ENCODE measurements at places on chromosomes 2 and 18.
A peak's percentile ranks its signal among the peaks of the same experiment; 100 is the strongest.

- DNase-seq, result no peak
These were observed 206.2 kb downstream of the NCKAP5 start for GRCh38 chr2:133362061-133362476.

DNA sequence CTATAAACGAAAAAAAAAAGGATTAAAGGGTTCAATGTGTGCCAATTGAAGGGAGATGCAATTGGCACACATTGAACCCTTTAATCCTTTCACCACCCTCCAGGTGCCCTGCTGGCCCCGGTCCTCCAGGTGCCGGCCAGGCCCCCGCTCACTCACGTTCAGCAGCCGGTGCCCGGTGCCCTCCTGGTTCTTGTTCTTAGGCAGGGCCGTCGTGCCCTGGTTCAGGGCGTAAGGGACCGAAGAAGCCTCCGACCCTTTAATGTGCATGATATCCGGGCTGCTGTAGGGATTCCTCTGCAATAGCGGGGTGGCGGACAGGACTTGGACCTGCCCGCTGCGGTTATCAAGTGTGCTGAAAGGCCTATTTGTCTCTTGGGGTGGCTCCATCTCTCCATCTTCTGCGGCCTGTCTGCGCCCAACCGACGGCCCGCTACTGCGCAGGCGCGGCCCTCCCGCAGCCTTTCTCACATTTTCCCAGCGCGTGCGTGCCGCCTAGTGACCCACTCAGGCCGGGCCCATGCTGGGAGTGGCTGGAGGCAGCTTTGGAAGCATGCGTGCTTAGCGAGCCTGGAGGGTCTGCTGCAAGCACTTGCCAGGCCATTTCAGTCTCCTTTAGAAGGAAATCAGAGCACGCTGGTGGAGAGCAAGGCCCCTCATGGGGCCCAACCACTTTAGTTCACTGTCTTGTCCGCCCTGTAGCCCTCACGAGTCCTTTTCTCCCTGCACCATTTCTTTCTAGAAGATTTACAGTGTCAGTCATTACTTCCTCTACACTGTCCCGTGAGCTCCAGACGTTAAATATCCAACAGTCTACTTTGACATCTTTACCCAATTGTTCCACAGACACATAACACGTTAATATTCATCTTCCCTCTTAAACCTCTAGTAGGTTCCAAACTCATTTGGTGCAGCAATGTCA lies 24.3 kb downstream of the TMEM237 start:
- DNase-seq, result peak; percentile 39

- DNase-seq, result no peak
These were observed 40.4 kb downstream of the LDLRAD4 start for GRCh38 chr18:13258921-13259320.

DNA sequence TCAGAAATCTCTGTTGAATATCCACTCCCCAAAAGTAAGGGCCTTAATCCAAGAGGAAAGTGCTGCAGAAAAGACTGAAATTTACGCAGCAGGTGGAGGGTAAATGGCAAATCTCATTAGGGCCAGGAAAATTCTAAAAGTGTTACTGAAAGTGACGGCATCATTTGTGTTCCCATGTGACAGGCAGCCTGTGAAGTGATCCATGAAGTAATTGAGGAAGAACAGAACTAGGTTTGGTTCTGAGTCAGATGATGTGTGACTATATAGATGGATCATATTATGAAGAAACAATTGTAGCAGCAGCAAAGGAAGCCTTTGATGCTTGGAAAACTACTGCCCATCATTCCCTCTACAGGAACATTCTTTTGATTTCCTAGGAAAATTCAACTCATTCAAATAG lies 401.2 kb downstream of the TGIF1 start:
- DNase-seq, result no peak

- no peak for DNase-seq
These were observed 195.3 kb upstream of the HS6ST1 start for GRCh38 chr2:128513961-128514283.

- no peak for DNase-seq
These were observed 19.1 kb downstream of the EPB41L3 start for GRCh38 chr18:5524660-5525059.

- DNase-seq, result no peak
These were observed 119.8 kb downstream of the LDLRAD4 start for GRCh38 chr18:13338318-13338717.

DNA sequence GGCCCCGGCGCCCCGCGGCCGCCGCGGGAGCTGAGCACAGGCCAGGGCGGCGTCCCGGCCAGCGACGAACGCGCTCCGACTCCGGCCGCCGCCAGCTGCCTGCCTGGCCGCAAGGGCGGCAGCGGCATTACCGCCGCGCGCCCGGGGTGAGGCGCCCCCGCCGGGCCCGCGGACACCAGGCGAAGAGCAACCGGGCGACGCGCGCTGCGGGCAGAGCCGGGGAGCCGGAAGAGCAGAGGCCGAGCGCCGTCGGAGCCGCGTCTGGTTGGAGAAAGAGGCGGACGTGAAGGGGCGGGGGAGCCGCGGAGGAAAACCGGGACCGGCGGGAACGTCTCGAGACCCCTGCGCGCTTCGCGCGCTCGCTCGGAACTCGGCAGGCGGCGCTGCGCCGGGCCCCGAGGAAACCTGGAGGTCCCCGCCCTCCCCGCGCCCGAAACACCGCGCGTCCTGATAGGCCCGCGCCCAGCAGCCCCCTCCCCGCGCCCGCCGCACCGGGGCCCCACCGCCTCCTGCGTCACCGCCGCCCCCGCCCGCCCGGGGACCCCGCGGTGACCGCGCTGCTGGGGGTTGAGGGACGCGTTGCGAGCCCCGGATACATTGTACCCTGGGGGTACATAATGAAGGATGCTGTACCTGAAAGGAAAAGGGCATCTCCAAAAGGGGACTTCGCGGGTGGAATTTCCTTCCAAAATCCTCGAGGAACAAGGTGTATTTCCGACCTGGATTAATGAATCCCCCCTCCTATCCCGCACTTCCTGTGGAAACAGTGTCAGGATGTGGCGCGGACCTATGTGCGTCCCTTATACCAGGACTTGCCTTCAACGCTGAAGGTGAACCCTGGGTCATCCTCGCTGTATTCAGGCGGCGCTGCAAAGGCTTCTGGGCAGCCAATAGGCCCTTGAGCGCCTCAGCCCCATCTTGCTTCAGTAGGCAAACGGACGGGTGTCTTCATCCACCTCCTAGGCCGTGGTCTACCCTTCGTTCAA lies 1.0 kb upstream of the B4GALT6 start:
- DNase-seq, result peak; percentile 85

- no peak for DNase-seq
These were observed 60.0 kb downstream of the SDC1 start for GRCh38 chr2:20164734-20165478.

GRCh38 chr18:37336568-37337285 lies 228.9 kb downstream of the CELF4 start:
- no peak for DNase-seq

- peak; percentile 76 for DNase-seq
These were observed 3.3 kb upstream of the GPBAR1 start for GRCh38 chr2:218257390-218257981.

DNA sequence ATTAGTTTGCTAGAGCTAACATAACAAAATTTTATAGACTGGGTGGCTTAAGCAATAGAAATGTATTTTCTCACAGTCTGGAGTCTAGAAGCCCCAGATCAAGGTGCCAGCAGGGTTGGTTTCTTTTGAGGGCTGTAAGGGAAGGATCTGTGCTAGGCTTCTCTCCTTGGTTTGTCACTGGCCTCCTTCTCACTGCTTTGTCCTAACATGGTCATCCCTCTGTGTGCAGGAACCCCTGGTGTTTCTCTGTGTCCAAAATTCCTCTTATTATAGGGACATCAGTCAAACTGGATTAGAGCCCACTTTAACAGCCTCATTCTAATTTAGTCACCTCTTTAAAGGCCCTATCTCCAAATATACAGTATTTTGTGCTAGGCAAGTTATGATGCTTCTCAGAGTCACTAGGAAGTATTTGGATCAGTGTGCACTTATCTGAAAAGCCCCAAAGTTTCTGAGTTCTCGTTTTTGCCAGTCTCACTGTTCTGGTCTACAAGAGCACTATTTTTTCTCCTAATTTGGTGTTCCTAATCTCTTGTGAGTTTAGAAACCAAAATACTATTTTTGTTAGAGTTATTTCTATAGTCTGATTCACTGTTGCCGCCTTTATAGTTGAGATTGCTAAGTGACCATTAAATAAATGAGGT lies 29.0 kb downstream of the ZC3H6 start:
- DNase-seq, result no peak

DNA sequence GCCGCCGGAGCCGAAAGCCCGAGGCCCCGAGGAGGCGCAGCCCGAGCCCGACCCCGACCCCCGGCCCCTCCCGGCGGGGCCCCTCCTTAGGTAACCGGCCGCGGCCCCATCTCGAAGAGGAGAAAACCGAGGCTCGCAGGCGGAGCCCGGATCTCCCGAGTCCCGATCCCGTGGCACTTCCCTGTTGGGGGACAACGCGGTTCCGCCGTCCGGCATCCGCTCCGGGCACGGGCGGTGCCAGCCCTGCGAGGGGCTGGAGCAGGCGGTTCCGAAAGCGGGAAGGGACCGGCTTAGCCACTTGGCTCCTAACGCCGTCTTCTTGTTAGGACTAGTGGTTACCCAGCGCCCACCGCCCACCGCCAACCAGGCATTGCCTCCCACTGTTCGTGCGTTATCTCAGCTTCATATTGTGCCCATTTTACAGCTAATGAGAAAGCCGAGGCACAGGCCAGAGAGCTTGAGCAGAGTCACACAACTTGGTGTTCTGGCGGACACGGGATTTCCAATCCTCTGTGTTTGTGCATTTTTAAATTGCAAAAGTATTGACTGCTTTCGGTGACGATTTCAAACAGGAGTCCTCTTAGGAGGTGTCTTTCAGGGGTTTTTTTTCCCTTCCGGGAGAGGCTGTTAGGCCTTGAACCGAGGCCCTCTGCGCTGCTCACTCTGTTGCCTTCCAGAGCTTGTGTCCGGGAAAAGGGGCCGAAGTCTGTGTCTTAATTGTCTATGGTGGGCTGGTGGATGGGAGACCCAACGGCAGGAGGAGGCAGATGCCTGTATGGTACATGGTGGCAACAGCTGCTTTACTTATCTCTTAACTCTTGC lies 562 bp downstream of the CENPA start:
- DNase-seq, result peak; percentile 33

DNA sequence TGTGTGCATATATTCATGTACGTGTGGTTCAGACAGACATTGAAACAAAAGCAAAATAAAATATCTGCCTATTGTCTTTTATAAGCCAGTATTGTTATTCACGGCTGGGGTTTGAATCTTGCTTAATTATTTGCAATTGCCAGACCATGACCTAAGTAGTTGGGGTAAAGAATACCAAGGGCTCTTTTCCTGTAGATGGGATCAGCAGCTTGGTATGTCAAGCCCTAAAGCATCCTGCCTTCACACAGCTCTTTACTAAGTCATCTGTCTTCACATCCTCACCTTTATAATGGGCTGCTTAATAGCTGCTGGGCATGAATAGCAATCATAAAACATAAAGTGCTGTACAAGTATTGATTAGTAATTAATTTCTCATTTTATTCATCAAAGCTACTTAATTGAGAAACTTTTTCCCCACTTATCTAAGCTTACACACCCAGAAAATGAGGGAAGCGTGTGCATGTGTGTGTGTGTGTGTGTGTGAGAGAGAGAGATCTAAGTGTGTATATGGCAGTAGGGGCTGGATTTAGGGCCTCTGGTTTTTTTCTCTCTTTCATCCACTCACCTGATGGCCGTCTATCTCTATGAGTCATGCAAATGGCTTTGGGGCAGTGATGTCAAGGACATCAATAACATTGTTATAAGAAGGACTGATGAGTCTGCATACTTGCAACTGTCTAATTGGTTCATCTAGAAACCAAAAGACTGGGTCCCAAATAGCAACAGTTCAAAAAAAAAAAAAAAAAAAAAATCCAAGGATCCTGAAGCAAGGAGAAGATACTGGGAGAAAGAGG lies 244.1 kb upstream of the TNP1 start:
- no peak for DNase-seq

GRCh38 chr2:23777826-23778225 lies 149.1 kb downstream of the ATAD2B start:
- DNase-seq, result no peak

GRCh38 chr2:108617617-108618016 lies 83.3 kb downstream of the LIMS1 start:
- no peak for DNase-seq

GRCh38 chr2:160486341-160486740 lies 7.3 kb downstream of the RBMS1 start:
- no peak for DNase-seq

- DNase-seq, result peak; percentile 74
These were observed 6.6 kb upstream of the OXER1 start for GRCh38 chr2:42770288-42771131.

DNA sequence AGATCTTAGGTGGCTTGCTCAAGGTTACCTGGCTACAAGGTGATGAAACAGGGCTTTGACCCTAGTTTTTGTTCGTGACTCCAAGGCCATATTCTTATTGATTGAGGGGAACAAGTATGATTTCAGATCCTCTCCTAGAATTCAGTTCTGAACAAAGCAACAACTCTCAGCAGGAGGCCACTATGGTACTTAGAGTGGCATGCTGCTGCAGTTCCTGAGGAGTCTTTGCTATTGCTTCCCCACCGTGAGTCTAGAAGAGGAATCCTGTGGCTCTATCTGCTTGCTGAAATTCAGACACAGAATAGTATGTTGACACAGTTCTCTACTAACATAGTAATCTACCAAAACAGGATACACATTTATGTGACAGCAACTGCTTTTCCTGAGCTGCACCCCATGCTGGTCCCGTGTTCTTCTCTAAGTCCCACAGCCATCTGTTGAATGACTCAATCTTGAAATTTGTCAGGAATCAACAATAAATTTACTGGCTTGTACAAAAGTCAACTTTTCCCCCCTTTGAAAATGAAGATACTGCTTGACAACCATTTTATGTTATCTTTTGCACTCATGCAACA lies 4.1 kb downstream of the TGFBRAP1 start:
- no peak for DNase-seq

GRCh38 chr2:22912398-22912797 lies 472.6 kb upstream of the KLHL29 start:
- DNase-seq, result no peak

DNA sequence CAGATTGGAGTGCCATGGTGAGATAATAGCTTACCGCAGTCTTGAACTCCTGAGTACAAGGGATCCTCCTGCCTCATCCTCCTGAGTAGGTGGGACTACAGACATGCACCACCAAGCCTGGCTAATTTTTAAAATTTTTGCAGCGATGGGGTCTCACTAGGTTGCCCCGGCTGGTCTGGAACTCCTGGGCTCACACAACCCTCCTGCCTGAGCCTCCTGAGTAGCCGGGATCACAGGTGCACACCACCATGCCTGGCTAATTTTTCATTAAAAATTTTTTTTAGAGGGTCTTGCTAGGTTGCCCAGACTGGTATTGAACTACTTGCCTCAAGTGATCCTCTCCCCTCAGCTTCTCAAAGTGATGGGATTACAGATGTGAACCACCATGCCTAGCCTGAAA lies 27.8 kb downstream of the RAB31 start:
- DNase-seq, result no peak

- DNase-seq, result peak; percentile 24
These were observed 111.5 kb downstream of the MGAT5 start for GRCh38 chr2:134365356-134365755.

GRCh38 chr18:48408111-48408726 lies 964 bp downstream of the ZBTB7C start:
- peak; percentile 28 for DNase-seq

GRCh38 chr2:19484736-19485135 lies 126.3 kb upstream of the OSR1 start:
- no peak for DNase-seq

Measured in WTC11 (cell line).